Stomach (tissue), 19 donors: ENCODE measurements at places on chromosomes 11 and 22. TPM values are rescaled to one million over a fixed set of nuclear protein-coding genes. Genes with fewer than 3 reads are reported as not detected.

DNA sequence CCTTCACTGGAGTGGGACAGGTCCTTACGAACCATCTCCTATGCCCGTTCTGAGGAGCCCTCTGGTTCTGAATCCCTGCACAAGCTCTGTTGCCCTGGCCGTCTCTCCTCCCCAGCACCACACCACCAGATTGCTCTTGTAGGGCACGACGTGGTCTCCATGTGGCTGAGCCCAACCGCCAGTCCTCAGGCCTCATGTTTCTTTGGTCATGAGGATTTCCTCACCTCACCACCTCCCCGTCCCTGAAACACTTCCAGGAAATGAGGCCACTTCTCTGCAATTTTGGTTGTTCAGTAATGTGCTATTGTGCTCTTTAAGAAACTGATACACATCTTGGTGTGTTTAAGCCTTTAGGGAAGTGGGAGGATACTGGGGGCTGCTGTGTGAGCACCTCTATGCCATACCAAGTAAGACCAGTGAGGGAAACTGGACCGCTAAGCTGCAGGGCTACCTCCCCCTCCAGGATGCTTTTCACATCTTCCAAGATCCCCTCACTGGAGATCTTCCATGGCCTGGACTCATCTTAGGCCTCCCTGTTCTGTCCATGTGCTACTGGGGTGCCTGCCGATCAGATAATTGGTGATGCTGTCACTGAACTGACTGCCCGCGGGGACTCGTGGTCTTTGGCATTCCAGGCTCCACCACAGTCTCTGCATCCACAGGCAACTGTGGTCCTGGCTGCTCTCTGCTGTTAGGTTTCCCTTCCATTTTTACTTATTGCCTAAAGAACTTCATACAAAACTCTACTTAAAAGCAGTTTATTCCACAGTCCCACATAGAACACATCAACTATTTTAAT is 21.9 kb downstream of the DRICH1 start:
- DNase-seq: no peak

DNA sequence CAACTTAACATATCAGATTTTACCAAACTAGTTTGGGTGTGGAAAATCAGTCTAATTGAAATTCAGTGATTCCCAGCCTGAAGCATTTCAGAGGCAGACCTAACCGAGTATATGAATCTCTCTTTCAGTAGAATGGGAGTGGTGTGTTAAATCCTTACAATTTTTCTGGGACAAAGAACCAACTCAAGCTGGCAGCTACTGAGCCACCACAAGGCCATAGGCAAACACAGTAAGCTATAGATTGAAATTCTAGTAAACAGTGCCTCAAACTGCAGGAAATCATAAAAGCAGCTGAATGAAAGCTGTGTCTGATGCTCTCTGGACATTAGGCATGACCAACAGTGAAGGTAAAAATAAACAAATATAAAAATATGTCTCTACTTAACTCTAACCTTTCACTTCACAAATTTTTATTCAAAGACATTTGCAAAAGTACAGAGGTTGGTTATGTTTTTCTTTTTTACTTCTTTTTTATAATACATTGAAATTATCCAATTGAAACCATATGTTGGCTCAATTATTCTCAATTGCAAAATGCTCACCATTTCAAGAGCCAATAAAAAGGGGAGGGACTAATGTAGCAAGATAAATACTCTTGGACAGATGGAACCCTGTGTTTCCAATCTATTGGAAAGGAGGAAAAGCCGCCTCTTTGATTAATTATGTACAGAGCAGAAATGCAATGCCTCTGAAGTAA is 35.8 kb upstream of the FIBIN start:
- DNase-seq: no peak

GRCh38 chr11:121683791-121684190 is 231.0 kb upstream of the SORL1-AS1 start:
- DNase-seq: no peak

DNA sequence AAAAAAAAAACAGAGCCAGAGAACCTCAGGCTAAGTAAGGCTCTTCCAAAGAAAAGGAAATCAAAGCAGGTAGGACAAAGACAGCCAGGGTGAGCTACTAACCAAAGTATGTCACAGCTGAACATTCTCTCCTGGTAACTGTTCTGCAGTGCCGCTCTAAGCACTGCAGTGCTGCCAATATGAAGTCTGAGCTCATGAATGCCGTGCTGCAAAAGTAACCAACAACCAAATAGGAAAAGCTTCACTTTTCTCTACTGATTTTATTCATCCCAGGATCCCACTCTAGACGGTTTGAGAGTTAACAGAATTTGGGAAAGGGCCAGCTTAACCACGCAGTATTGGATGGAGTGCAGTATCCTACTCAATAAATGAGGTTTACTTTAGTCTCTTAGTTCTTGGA is 3.5 kb downstream of the SIK3 start:
- no peak for DNase-seq

DNA sequence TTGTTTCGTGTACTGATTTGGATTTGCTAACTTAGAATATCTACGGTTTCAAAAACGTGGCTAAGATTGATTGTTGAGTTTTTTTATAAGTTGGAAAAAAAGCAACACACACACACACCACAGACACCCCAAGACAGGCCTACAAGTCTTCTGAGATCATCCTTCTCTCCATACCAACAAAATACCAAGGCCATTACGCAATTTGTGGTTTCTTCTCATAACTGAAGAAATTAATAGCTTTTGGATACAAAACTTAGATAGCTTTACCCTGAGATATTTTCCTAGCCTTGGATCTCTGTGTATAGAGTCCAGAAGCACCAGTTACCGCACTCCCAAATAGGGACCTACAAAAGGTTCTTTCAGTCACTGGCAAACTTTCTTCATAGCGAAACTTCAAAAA is 113.6 kb downstream of the SIK3 start:
- DNase-seq: no peak

GRCh38 chr22:17476838-17477237 is 86.5 kb upstream of the SLC25A18 start:
- DNase-seq: no peak

- DNase-seq: no peak
Measured at GRCh38 chr22:25077964-25078363, 121.7 kb upstream of the CRYBB3 start.

The OR52N4 gene
- not detected for total RNA-seq

The CHRM1 gene
- not detected for total RNA-seq
